ENCODE measurements at places on chromosomes 12 and 14.

DNA sequence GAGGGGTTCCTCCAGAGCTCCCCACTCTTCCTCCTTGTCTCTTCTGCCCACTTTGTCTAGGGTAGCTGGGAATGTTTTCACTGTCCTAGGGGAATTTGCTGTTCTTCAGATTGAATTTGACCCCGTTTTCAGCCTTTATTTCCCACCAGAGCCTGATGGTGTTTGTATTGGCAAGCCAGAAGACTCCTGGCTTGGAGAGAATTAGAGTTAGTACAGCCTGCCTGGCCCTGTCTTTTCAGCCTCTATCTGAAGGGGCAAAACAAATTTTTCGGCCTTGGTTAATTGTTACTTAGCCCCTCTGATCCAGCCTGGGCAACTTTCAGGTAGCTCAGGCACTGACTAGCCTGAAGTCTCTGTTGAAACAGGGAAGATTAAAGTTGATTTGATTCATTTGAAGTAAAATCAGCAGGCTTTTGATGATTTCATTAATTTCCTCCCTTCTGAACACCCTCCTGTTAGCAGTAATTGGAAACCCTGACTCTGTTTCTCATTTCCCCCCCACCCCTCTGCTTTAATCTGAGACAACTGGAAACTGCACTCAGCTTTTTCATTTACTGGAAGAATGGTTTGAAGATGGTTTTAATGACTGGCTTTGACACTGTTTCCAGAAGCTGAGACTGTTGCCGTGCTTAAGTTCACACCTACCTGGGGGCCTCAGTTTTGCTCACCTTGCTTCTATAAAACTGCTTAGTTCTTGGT lies 63.3 kb downstream of the SUSD6 start:
- no peak for DNase-seq

- DNase-seq = no peak
These were observed 202.3 kb upstream of the IGF1 start for GRCh38 chr12:102682366-102683289.

DNA sequence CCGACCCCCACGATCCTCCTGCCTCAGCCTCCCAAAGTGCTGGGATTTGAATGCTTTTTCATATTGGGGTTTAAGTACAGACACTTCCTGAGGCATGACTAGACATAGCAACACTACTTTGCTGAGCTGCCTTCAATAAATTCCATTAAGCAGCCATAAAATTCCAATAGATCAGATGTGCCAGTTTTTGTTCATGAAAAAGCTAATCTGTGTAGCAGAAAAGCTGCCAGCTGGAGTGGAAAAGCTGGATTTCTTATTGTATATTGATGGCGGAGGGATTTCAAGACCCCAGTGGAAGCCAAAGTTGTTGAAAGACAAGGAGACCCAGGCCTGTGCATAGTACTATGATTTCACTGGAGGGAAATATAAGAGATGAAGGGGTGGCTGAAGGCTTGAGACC lies 209.0 kb upstream of the NUDT4 start:
- DNase-seq = no peak

DNA sequence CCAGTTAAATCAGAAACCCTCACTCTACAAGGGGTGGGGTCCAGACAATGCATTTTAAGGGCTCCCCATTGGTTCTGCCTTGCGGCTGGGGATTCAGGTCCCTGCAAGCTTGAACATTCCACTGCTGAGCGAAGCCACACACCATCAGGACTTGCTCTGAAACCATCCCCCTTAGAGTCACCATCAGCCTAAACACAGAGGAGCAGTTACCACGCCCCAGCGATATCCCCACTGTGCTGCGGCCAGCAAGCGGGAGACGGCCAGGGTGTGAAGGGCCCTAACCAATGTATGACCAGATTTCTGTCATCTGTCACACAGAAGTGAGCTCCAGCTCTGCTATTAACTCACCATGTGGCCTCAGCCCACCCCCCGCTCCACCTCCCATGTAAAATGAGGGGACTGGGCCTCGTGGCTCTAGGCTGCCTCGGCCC lies 29.7 kb downstream of the CCDC88C start:
- DNase-seq = no peak

DNA sequence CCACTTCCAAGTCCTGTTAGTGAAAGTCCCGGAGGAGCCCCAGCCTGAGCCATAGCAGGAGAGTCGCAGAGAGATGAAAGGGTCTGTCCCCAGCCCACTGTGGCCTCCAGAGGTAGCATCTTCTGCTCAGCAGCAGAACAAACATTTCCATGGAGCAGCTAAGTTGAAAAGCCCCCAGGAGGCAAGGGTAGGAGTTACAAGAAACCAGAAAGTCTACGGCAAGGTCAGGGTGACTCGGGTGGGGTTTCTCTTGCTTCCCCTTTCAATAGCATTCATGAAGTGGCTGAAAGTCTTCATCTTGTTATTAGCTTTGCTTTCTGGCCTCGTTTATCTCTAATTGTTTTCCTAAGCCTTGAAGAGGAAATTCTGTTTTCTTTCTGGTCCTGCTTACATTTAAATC lies 151.2 kb upstream of the DIO3 start:
- no peak for DNase-seq

GRCh38 chr12:87670448-87670847 lies 358.8 kb downstream of the C12orf50 start:
- DNase-seq = no peak

DNA sequence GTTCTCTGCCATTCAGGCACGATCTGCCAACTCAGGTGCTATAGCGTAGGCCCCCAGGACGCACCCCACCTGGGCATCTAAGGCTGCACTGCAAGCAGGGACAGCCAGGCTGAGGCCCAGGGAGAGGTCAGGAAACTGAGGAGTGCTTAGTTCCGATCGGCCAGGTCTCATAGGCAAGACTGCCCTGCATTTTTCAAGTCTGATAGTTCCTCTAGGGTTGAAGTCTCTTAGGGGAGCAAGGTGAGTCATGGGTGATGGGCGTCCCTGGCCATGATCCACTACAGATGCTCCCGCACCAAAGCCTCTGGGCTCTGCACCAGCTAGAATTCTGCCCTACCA lies 13.2 kb downstream of the NOPCHAP1 start:
- DNase-seq = no peak

GRCh38 chr12:119082496-119082895 lies 96.2 kb upstream of the HSPB8 start:
- no peak for DNase-seq

- DNase-seq = no peak
These were observed 407.8 kb upstream of the RGS6 start for GRCh38 chr14:71524320-71524982.

DNA sequence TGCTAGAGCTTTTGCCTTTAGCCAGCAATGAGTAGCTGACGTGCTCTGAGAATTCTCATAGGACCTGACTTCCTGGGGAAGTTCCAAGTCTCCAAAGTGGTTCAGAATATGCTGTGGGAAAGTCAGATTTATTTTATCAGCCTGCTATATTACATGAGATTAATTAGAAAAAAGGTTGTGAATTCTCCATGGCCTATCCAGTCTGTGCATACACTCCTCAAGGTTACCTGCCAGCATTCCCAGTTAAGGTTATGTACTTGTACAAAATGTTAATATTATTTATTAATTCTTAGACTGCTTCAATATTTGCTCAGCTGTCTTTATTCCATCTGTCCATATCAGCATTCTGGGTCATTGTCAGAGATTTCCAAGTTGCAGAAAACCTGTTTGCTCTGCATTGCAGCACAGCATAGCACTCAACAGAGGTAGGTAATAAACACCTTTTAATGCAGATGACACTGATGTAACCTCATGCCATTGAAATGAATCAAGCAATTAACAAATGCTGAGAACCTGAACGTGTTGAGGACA lies 2.7 kb upstream of the SEL1L start:
- no peak for DNase-seq

DNA sequence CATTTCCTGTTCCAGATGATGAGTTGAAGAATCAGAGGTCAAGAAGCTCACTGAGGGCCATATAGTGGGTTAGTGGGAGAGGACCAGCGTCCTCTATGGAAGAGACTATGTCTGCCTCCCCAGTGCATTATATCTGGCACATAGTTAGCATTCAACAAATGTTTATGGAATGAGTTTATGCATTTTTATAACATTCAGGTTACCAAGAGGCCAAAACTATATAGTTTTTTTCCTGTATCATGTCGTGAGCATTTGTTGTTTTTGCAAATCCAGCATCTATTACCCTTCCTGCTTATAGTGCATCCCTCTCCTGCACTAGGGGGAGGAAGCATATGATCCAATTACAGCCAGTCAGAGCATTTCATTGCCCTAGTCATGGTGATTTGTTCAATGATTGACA lies 60.6 kb downstream of the SUDS3 start:
- DNase-seq = no peak

DNA sequence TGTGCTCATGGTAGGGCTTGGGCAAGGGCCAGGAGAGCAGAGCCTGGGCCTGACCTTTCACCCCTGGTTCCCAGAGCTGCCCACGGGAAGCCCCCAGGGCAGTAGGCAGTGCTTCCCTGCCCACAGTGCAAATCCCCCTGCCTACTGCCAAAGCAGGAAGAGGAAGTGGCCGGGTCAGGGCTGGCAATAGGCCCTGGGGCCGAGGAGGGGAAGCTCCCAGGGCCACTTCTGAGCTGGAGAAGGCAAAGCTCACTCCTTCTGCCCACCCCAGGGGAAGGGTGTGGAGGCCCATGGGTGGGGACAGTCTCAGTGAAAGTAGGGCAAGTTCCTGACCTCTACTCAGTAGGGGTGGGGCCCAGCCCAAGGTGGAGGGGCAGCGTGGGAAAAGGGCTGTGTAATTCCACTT lies 5.4 kb upstream of the NR4A1 start:
- DNase-seq = no peak

DNA sequence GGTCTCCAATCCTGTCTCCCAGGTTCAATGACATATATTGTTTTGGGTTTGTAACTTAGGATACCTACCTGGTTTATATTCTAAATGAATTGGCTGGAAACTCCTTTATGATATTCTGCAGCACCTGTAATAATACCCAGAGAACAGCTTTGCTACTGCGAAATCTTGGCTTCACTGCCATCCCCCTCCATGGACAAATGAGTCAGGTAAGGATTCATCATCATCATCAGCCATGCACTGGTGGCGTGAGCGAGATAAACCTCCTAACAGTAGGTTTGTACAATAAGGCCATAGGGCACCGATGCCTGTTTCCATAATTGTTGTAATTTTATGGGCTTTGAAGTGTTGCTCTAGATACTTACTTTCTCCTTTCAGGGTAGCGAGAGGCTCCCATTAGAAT lies 10.7 kb downstream of the DDX47 start:
- no peak for DNase-seq

- DNase-seq = no peak
These were observed 100.1 kb downstream of the HEATR5A start for GRCh38 chr14:31320216-31320615.

DNA sequence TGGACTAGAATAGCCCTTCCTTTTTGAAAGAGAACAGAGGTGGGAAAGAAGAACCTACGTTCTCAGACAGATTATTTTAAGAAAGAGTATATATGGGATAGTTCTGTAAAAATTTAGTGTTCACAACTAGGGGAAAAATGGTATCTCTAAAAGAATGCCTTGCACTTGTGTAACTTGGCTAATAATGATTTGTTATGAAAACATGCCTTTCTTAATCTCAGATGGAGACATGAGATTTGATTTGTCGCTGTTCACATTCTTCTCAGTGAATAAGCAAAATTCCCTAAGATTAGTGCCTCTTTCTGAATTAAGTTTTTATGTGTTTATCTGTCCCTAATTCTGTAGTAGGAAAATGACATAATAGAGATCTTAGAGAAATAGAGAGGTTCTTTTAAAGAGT lies 100.8 kb downstream of the USP15 start:
- DNase-seq = no peak

DNA sequence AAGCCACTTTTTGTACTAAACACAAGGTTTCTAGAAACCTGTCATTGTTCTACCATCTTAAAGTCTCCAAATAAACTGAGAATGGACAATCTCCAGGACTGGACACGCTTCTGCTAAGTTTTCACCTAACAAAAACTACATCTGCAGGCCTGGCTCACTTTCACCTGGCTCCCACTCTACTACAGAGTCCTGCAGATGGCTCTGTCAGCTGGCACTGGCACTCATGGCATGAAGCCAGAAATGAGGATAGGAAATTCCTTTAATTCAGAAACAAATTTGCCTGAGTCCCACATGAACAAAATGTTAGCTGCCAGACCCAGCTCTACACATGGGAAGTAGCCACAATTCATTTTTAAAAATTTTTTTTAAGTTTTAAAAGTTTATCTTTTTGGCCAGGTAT lies 42.1 kb downstream of the STXBP6 start:
- DNase-seq = no peak

GRCh38 chr12:25904442-25904841 lies 54.0 kb upstream of the RASSF8 start:
- no peak for DNase-seq

GRCh38 chr12:111792155-111792855 lies 25.6 kb downstream of the ALDH2 start:
- DNase-seq = no peak

DNA sequence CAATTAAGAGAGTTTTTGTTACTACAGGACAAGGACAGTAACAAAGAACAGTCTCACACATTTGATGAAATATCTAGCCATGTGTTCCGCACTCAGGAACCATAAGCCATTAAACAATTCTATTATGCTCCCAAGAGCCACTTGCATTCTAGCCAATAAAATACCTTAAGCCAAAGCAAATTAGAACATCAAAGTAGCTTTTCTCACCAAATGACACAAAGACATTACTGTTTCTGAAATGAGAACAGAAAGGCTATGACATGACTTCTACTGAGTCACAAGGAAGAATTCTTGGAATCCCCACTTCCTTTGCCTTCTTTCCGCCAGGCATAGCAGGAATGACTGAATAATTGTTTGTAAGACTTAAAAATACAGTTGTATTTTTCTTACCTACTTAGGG lies 445.8 kb downstream of the ATP23 start:
- DNase-seq = no peak

DNA sequence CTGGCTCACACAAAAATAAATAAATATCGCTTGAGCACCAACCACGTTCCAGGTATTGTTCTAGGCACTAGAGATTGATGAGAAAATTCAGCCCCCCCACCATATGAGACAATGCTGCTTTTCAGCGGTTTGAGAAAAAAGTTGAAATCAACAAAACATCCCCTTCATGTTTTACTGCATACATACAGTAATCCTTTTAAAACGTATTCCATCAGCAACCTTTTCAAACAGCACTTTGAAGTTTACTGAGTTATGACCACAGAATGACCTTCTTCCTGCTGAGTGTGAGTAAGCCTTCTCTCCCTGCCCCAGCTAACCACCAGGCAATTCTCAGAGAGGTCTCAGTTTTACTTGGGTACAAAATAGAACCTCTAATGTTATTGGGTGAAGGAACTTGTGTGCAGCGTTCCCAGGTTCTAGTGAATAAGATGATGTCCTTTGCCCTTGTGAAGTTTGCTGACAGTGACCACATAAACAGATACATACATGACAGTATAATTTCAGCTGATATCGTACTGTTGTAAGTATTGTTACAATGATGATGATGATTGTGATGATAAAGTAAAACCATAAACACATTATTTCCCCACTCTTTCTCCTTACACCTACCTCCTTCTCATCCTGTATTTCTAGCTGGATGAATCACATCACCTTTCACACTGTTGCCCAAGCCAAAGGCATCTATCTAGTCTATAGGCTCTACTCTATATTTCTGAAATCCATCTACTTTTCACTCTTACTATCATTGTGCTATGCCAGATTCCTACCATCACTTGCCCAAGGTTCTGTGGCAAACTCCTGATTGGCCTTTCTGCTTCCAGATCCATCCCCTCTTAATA lies 124.4 kb upstream of the KRR1 start:
- no peak for DNase-seq

Data from NCI-H1436 (cell line).